Activated gamma-delta T cell treated with Interleukin-2 at 50 U/mL for 16 hours (primary cell): ENCODE measurements at places on chromosomes 4 and X.

DNA sequence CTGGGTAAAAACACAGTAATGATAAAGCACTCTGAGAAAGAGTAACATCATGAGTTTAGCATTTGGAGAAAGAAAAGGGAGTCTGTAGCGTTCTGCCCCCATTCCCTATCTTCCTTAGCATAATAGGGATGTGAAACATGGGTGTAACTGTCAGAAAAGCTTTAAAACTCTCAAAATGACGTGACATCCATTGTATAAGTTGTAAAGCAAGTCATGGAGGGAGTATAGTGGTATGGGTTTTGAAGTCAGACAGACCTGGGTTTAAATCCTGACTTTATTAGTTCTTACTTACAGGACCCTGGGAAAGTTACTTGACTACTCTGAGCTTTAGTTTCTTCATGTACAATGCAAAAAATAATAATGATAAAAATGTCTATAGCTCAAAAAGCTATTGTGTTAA is 17.1 kb downstream of the FBXO8 start:
- DNase-seq: no peak

- DNase-seq: no peak
These were observed 105.5 kb downstream of the PRRG1 start for GRCh38 chrX:37454537-37455285.

DNA sequence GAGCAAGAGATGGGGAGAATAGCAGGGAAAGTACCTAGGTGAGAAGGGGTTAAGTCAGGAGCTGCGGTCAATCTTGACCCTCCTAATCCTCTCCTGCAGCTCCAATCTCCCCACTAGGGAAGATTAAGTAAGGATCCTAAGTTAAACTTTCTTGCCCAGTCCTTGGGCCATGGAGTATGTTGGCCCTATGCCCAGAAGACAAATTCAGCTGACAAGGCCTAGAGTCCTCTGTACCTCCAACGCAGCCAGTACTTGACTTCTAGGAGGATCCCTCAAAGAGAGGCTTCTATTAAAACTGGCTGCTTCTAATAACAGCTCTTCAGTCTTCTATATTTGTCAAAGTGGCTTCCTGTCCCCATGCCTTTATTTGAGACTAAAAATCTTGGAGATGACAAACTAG is 1.4 kb downstream of the CLDN2 start:
- no peak for DNase-seq

DNA sequence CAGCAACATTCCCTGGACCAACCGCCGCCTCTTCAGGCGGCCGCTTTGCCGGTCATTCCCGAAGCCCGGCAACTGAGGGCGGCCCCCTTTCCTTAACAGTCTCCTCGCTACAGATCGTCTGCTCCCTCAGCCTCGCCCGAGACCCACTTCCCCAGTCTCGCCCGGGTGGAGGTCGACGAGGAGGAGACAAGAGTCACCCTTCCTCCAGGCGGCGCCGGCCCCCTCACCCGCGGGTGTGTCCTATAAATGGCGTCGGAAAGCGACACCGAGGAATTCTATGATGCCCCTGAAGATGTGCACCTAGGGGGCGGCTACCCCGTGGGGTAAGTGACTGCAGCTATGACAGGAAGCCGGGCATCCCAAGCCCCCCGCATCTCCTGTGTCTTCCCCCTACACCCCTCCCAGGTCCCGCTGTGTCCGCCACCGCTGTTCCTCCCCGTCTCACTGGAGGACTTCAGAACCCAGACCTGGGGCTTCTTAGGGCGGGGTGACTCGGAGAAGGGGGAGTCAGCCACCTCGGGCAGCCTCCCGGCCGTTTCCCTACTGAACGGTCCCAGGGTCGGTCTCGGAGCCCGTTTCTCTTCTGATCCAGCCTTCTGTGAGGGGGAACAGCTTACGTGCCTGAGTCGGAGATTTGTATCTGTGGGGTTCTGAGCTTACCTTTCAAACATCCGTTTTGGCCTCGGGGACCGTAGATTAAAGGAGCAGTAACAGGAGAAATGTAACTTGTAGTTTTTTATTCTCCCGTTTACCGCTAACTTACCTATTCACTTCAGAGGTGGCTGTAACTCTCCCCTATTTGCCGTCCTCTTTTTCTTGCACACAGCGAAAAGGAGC is 570 bp downstream of the WDR44 start:
- DNase-seq: peak; percentile 35

- no peak for DNase-seq
These were observed at the start of gene EPHA5 for GRCh38 chr4:65670331-65671031. TSS of gene EPHA5 (minus strand) at chr4:65670489. CDS start at chr4:65669742, 747 bp downstream.

GRCh38 chrX:121455890-121456289 is 408.5 kb downstream of the GLUD2 start:
- DNase-seq: no peak
